ENCODE measurements at places on chromosomes 4 and X. TPM values are rescaled to one million over a fixed set of nuclear protein-coding genes. Genes with fewer than 3 reads are reported as not detected.

The H2BW2 gene
- total RNA-seq, result not detected

The KIF4A gene
- 12.6 TPM for total RNA-seq

The GRPR gene
- total RNA-seq, result 0.45 TPM

The WDFY3 gene
- total RNA-seq, result not detected

The WAS gene
- total RNA-seq, result 63.4 TPM

The PRR32 gene
- not detected for total RNA-seq

The SHOX gene
- total RNA-seq, result not detected

The PDZD4 gene
- not detected for total RNA-seq

The SPP1 gene
- not detected for total RNA-seq

The RAB39B gene
- total RNA-seq, result 14.3 TPM

The PCSK1N gene
- not detected for total RNA-seq

The DGAT2L6 gene
- not detected for total RNA-seq

The BTC gene
- total RNA-seq, result not detected

The DCAF12L2 gene
- not detected for total RNA-seq

The ZNF41 gene
- 9.7 TPM for total RNA-seq

The OTC gene
- not detected for total RNA-seq

The LONRF3 gene
- total RNA-seq, result 5.4 TPM

The RASSF6 gene
- 2.9 TPM for total RNA-seq

The MAGEA11 gene
- not detected for total RNA-seq

The SLC7A11 gene
- 12.1 TPM for total RNA-seq

The LIMCH1 gene
- not detected for total RNA-seq

The DCAF12L1 gene
- total RNA-seq, result not detected

The BMPR1B gene
- not detected for total RNA-seq

The ZNF185 gene
- total RNA-seq, result 0.43 TPM

The F8A1 gene
- total RNA-seq, result 8.4 TPM

The GABRQ gene
- not detected for total RNA-seq

The MID1 gene
- 0.04 TPM for total RNA-seq

The RHOXF2 gene
- not detected for total RNA-seq

The GPRIN3 gene
- total RNA-seq, result 0.63 TPM

The GYPE gene
- 4.0 TPM for total RNA-seq

The ERAS gene
- not detected for total RNA-seq

The GASK1B gene
- not detected for total RNA-seq

The MUC7 gene
- total RNA-seq, result not detected

The CXCL1 gene
- not detected for total RNA-seq

Data from Karpas-422 (cell line).